ENCODE measurements at places on chromosomes 4 and X.
A peak's percentile ranks its signal among the peaks of the same experiment; 100 is the strongest.

DNA sequence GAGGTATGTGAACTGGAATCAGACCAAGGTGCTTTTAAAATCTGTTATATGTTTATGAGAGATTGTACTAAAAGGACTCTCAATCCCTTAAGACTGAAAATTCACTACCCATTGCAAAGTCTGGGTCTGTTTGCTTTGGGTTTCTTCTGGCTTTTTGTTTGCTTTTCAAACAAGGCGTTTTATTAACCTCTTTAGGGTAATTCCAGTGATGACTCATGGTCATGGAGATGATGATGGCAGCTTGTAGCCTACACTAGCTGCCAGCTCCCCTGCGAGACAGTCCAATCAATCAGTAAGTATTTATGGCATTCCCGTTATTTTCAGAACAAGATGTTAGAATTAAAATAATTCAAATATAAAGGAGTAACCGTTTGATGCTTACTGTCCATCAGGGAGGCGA lies 643.8 kb upstream of the FTHL17 start:
- DNase-seq = no peak

DNA sequence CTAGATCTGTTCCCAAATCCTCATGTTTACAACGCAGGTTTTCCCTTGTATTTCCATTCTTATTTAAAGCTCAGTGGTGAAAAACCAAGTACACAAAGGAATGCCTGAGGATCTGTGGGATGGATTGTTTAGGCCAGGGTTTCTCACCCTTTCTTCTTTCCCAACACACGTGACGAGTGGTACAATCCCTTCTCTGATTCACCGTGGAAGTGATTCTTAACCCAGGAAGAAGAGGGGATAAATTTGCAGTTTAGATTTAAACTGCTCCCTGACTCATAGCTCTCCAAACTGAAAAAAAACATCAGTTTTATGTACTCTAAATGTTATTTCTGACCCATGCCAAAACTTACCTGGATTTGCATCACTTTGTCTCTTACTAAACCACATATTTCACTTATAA lies 17.0 kb downstream of the PAQR3 start:
- DNase-seq = no peak

- DNase-seq = peak; percentile 46
These were observed 108.4 kb downstream of the DOCK11 start for GRCh38 chrX:118603981-118604380.

- no peak for DNase-seq
These were observed 89.1 kb downstream of the MID1IP1 start for GRCh38 chrX:38890326-38890725.

- no peak for DNase-seq
These were observed 94.2 kb downstream of the PJA1 start for GRCh38 chrX:69070949-69071650.

- no peak for DNase-seq
These were observed 10.9 kb upstream of the TMPRSS11D start for GRCh38 chr4:67894659-67895058.

- DNase-seq = no peak
These were observed 172.5 kb downstream of the CAMK2D start for GRCh38 chr4:113588895-113589668.

- no peak for DNase-seq
These were observed 84.0 kb downstream of the RTL9 start for GRCh38 chrX:110442635-110443034.

- DNase-seq = peak; percentile 69
These were observed 22.1 kb downstream of the DGKK start for GRCh38 chrX:50448565-50448964.

- DNase-seq = no peak
These were observed 173.6 kb downstream of the RCHY1 start for GRCh38 chr4:75340561-75340960.

DNA sequence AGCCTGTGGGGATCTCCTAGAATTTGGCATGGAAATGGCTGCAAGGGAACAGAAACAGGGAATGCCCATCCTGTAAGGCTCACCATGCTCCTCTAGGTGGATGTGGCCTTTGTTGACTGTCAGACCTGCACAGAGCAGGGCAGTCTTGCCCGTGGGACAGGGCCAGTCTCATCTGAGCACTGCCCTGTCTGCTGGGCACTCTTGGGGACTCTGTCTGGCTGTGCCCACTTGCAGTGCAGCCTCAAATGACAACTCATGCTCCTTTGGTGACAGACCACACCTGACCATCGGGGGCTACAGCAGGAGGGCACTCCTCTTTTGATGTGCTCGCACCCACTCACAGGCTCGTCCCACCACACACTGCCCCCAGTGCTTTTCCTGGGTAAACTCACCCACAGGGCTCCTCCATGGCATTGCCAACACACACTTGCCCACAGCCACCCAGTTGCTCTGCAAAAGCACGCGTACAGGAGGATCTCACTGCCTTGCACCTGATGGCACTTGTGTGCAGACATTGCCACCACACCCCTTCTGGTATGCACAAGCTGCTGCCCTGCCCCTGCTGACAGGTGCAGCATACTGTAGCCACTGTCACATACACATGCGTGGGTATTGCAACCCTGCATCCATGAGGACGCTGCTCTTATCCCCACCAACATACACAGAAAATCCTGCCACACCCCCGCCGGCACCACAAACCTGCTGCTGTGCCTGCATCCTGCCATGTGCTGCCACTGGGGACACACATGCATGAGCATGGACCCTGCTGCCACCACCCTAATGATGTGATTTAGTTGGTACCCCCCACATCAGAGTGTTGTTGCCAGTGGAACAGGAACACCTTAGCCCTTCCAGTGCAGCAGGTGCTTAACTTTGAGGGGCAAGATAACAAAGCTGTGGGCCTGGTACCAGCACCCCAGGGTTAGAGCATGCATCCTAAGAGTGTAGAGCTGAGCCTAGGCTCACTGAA lies 100.1 kb upstream of the ARHGEF9 start:
- DNase-seq = no peak

GRCh38 chr4:156146571-156146970 lies 192.9 kb upstream of the CTSO start:
- no peak for DNase-seq

- no peak for DNase-seq
These were observed 865.3 kb downstream of the PCDH7 start for GRCh38 chr4:31585503-31585902.

- no peak for DNase-seq
These were observed 129.5 kb downstream of the KCNIP4 start for GRCh38 chr4:21819086-21819485.

DNA sequence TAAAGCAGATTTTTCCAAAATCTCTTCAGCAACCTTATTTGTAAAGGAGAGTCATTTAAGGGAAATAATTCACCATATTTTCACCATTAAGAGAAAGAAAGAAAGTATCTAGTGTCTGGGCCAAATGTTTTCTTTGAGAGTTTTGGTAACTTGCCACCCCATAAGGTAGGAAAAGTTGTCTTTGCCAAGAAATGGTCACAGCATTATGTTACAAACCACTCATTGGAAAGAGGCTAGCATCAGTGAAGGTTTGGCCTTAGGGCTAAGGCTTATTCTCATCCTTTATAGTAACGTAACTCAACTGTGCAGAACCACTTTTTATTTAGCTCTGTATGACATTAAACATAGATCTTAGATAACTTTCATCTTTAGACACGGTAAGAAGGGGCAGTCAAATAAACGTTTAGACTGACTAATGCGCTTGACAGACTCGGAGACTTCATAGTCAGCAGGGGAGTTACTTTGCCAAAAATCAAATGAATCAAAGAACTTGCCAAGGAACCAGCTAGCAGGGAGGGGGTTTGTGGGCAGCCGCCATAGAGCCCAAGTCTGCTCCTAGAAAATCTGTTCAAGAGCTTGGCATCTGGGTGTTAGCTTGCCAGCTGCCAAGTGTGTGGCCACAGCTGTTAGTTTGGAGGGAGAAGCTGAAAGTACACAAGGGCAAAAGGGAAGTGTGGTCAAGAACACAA lies 182.8 kb upstream of the GRID2 start:
- no peak for DNase-seq

DNA sequence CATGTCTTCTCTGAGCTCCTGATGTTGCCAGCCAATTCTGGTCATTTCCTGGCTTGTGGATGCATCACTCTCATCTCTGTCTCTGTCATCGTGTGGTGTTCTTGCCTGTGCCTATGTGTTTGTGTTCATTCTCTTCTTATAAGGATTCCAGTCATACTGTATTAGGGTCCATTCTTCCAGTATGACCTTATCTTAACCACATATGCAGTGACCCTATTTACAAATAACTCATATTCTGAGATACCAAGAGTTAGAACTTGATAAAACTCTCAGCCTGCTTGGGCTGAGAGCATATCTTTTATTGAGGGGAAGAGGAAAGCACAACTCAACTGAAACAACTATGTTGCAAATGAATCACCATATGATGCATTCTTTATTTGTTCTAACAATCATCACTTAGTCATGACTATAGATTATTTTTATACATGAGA lies 189.0 kb upstream of the ANXA10 start:
- DNase-seq = no peak

- no peak for DNase-seq
These were observed 151.4 kb downstream of the ZNF518B start for GRCh38 chr4:10305816-10306215.

DNA sequence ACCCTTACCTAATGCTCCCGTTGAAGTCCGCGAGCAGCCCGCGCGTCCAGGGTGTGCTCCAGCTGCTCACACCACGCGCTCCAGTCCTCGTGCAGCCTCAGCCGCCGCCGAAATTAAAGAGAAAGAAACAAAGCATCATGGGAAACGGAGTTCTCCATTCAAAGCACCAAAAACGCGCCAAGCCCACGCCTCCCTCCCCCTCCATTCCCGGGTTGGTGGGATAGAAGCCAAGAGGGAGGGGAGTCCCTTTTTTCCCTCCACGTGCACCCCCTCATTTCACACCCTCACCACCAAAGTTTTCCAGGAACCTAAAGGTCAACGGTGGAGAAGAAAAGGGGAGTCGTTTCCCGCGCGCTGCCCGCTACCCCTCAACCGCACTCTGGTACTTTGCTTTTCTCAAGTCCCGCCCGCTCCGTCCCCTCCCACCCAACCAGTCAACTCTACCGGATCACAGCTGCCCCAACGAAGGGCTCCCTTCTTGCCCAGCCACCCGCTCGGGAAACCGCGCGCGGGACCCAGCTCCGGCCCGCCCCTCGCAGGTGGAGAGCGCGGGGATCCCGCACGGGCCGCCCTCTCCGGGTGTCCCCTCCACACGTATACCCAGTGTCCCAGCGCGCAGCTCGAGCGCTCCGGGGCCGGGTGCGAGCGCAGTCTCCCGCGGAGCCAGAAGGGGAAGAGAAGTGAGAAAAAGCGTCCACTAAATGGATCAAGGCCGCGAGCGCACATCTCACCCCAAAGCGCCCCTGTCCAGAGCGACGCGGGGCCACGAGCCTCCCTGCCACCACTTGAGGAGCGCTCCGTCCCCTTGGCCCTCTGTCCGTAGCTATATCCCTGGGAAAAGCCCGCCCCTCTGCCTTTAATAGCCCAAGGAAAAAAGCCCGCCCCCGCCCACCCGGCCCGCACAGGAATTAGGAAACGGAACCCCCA lies 65.1 kb upstream of the CCDC160 start:
- DNase-seq = no peak

- DNase-seq = no peak
These were observed 14.3 kb downstream of the RNF4 start for GRCh38 chr4:2483237-2483636.

GRCh38 chr4:119663160-119663788 lies 34.7 kb upstream of the PDE5A start:
- DNase-seq = no peak

- peak; percentile 21 for DNase-seq
These were observed 167.3 kb downstream of the SLIT2 start for GRCh38 chr4:20418861-20419451.

GRCh38 chr4:112517911-112518310 lies 1.9 kb upstream of the NEUROG2 start:
- no peak for DNase-seq

- no peak for DNase-seq
These were observed 471.7 kb downstream of the GASK1B start for GRCh38 chr4:157700898-157701694.

DNA sequence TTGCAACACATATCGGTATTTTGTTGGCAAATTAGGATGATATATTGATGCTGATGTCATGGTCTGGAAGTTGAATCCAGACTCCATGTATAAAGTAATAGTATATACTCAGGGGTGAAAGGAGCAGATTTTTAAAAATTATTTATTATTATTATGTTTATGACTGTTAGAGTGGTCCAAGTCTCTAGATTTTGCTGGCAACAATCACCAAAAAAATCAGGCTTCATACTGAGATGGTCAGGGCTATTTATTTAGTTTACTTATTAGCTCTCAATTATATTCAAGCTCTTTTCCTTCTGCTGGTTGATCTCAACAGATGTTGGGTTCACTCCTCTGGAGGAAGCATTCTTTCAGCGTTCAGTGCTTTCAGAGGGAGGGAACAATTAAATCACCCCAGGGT lies 73.9 kb upstream of the VCX3B start:
- no peak for DNase-seq

GRCh38 chr4:12173496-12173895 lies 744.8 kb upstream of the HS3ST1 start:
- DNase-seq = no peak

DNA sequence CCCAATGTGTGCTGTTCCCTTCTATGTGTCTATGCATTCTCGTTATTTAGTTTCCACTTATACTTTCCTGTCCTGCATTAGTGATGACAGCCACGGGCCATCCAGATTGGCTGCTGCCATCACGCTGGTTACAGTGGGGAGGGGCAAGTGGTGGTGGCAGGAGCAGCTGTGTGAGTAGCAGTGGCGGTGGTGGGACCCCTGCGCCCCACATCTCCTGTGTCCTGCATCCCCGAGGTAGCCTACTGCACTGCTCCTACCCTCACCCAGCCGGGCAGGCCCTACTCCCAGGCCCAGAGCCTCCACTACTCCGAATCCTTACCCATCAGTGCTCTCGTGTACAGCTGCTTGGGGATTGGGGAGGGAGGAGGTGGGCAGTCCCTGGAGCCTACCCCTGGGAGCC lies 798.7 kb upstream of the AGA start:
- DNase-seq = no peak

- peak; percentile 73 for DNase-seq
These were observed 5.6 kb upstream of the PCDH7 start for GRCh38 chr4:30714408-30715031.

DNA sequence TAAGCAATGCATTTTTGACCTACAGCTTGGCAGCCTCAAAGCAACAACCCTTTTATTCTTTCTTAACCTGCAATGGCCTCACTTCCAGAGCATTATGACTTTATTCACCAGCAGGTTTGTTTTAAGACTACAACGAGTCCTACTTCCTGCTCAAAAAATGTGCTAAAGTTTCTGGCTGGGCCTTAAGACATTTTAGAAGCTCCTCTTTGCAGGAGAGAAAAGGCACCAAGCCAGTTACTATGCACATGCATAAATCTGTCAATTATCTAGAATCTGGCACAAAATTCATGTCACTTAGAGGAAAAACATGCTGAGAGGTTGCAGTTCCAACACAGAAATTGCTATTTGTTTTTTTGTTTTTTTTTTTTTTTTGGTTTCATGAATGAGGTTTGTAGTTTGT lies 223.0 kb upstream of the EPHA5 start:
- DNase-seq = no peak

DNA sequence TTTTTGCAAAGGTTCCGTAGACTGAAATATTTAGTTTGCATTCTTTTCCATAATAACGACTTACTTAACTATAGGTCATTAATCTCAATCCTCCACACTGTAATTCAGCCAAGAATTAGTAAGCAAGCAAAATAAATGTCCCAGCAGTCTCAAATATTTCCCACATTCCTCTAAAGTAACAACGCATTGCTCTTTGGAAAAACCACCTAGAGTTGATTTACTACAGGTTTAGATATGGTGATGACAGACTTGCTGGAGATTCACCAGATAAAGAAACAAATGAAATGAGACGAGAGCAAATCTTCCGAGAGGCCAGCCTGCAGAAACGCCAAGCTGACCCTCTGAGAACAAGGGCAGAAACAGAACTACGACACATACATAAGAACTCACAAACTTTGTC lies 28.9 kb downstream of the TENM3 start:
- no peak for DNase-seq
